NCI-H1417 treated with DMSO at 0.1 percent for 48 hours (cell line): ENCODE measurements at places on chromosomes 2 and 18.

DNA sequence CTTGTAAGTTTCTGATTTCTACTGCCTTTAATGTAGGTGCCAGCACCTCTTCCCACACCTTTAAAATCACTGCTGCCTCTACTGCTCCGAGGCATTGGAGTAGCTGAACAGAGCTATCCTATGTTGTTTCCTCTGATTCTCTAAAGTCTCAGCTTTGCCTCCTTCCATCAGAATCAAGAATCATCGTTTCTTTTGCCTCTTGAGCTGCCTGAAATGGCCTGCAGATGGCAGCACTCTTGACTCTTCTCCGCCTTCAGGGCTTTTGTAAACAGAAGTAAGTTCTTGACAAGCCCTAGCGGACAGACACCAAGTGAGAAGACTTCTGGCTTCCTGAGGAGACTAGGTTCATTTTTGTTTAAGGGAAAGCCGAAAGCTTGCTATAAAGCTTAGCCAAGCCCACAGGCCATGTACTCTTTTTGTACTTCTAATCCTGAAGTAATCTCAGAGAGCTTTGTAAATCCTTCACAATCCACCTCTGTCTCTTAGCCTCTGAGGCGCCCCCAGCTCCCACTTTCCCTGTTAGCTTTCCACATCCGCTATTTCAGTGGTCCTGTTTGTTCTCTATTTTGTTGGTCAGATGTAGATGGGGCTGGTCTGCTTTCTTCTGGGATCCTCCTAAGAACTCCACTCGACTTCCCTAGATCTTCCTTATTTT is 48.4 kb downstream of the GTF3C3 start:
- no peak for DNase-seq

DNA sequence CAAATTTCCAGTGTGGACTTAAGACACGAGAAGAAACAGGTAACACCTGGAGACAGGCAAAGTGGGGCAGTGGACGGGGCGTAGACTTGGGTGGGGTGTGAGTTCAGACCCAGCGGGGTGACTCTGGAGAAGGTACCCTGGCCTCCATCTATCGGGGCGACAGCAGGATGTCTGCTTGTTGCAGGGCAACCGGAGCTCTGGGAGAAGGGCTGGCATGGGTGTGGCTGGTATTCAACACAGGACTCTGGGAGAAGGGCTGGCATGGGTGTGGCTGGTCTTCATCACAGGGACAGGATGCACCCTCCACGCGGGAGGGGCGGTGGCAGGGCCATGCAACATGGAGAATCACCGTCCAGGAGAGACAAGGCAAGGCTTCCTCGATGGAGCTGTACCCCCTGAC is 198.5 kb downstream of the HDAC4 start:
- no peak for DNase-seq

DNA sequence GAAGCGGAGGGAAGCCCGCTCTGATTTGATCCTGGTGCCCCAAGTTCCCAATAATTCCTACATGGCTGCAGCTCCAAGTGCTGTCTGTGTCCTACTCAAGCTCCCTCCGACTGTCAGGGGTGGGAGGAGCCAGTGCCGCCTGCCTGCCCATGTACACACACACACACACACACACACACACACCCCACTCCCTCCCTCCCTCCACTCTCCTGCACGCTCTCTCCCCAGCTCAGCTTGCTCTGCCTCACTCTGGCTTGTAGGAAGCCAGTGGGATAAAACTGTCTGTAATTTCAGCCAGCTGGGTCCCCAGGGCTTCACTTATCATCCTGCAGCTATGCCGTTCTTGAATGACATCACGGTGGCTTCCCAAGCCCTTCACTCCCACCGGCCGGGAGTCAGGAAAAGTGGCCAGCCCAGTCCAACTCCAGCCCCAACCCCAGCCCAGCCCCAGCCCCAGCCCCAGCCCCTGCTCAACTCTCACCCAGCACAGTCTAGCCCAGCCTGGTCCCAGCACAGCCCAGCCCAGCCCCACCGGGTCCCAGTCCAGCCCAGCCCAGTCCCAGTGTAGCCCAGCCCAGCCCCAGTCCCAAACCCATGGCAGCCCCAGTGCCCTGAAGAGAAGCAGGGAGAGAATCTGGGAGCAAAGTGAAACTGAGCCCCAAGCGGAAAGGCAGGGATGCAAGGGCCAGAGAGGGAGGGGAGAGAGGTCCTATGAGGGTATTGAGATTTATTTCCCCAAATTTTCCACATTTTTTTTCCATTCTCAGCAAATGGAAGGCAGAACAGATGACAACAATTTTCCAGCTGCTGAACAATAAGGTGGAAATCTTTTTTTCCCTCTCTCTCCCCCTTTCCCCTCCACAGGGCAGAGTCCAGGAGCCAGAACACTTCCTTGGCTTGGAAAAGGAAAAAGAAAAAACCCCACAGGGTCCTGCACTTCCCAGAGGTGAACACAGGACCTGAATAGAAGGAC is 144.0 kb downstream of the TNS1 start:
- peak; percentile 1 for DNase-seq

GRCh38 chr2:80573950-80574349 is 269.4 kb upstream of the LRRTM1 start:
- no peak for DNase-seq

GRCh38 chr2:6181525-6181924 is 489.3 kb downstream of the SOX11 start:
- no peak for DNase-seq
